ENCODE measurements at places on chromosomes 1 and 21.

GRCh38 chr1:212284332-212284743 lies 872 bp upstream of the PPP2R5A start:
- DNase-seq, result no peak

DNA sequence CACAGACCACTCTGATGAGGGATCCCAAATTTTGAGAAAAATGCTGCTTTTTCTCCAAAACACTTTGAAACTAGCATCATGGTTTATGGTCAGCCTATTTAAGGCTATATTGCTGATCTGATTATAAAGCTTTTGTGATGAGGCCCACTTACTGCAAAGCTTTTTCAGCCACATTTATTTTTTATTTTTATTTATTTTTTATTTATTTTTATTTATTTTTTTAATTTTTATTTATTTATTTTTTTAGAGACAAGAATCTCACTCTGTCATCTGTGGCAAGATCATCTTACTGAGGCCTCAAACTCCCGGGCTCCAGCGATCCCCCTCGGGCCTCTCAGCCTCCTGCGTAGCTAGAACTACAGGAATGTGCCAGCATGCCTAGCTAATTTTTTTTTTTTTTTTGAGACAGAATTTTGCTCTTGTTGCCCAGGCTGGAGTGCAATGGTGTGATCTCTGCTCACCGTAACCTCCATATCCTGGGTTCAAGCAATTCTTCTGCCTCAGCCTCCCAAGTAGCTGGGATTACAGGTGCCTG lies 5.2 kb upstream of the BCAS2 start:
- DNase-seq, result no peak

- DNase-seq, result no peak
Measured at GRCh38 chr1:219083631-219084030, 90.0 kb upstream of the LYPLAL1 start.

DNA sequence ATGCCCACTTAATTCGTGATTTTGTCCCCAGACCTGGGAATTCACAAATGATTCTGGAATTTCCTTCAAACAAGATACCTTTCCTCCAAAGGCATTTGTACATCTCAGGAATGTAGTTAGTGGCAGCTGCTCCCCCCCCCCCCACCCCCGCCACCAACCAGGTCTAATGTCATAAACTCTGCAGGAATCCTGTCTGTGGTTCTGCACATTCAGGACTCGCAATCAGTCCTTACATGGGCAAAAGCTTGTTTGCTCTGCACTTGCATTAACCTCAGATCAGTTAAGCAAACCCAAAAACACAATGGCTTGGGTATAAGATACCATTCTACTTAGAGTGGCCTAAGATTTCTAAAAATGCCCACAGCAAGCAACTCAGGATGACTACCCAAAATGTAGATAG lies 143.8 kb downstream of the TGFB2 start:
- DNase-seq, result peak; percentile 61

DNA sequence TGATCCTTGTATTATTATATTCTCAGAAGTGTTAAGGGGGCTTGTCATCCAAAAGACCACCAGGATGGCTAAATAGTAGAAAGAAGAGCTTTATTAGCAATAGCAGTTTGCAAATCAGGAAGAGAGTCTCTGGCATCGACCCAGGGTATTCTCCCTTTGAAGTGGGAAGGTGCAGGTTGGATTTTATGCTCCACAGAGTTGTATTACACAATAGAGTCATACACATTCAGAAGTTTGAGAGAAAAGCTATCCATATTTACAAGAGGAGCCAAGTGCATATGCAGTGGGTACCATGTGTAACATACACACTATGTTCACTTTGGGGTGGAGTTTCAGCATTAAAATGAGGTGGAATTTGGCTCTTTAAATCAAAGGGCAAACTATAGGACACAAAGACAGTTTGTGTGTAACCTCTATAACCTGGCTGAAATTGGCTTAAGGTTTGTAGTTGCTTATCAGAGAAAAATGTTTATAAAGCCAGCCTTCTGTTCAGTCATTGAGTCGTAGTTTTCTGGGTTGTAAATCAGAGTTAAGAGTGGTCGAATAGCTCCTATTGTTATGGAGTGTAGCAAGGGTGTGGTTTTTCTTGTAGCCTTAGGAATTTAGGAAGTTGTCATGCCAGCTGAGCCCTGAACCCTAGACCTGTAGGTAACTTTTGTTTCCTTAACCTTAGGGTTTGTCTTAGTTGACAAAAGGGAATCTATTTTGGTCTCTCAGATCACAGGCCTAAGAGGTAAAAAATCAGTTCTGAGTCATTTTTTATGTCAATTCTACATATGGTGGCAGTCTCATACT lies 125.3 kb downstream of the DNM3 start:
- no peak for DNase-seq
